Vagina (tissue), 2 donors: ENCODE measurements at places on chromosomes 16 and 17. TPM values are rescaled to one million over a fixed set of nuclear protein-coding genes. Genes with fewer than 3 reads are reported as not detected.

GRCh38 chr17:56815711-56816110 lies 18.0 kb downstream of the C17orf67 start:
- H3K27ac ChIP-seq, result no peak overlapping the region
- no peak for DNase-seq
- H3K27me3 ChIP-seq, result no peaks in the 10 kb centered on the region

- no peak for DNase-seq
- no peaks in the 10 kb centered on the region for H3K36me3 ChIP-seq
- H3K4me3 ChIP-seq, result no peak overlapping the region
- H3K27ac ChIP-seq, result no peak overlapping the region
These were observed 235.2 kb upstream of the CDH5 start for GRCh38 chr16:66131156-66131807.

RPAIN gene
- total RNA-seq, result 43.5 TPM

DNA sequence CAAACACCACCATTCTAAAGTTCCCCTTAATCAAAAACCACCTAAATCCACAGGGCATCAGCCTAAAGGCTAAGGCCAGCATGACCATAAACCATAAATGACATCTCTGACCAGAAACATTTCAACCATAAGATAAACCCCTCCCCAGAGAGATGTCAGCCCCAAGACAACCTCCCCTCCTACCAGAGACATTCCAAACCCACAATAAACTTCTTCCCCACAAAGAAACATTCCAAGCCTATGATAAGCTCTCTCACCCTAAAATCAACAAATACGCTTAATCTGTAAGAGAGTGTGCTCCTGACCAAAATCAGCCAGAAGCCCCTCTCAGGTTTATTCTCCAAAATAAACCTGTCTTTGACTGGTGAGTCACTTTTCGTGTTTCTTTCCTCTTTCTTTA lies 54.8 kb downstream of the SLFN5 start:
- H3K36me3 ChIP-seq, result no peaks in the 10 kb centered on the region
- no peak overlapping the region for H3K27ac ChIP-seq
- no peaks in the 10 kb centered on the region for H3K4me1 ChIP-seq
- no peak overlapping the region for H3K4me3 ChIP-seq

HIGD1B gene
- not detected for total RNA-seq

USP43 gene
- 5.6 TPM for total RNA-seq

IL17C gene
- not detected for total RNA-seq

DNA sequence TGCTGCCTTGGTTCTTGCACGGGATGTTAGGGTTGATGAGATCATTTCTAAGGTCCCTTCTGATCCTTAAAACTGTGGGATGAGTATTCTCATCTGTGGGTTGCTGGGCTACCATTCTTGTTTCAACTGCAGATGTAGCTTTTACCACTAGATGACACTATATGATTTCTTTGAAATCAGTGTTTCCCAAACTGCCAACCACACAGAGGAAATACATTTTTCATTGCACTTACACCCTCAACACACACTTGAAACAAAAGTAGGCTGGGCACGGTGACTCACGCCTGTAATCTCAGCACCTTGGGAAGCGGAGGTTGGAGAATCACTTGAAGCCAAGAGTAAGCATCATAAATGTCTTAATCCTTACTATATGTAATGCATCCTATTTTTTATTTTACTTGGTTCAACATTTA lies 15.3 kb downstream of the LCMT1 start:
- H3K4me3 ChIP-seq, result no peak overlapping the region
- no peak for DNase-seq
- H3K27me3 ChIP-seq, result no peaks in the 10 kb centered on the region
- no peak overlapping the region for H3K27ac ChIP-seq

NTN1 gene
- 4.7 TPM for total RNA-seq

GRCh38 chr17:17669580-17670235 lies 11.6 kb upstream of the RAI1 start:
- DNase-seq, result no peak
- H3K36me3 ChIP-seq, result no peaks in the 10 kb centered on the region
- H3K4me1 ChIP-seq, result no peaks in the 10 kb centered on the region
- no peak overlapping the region for H3K27ac ChIP-seq
- no peaks in the 10 kb centered on the region for H3K27me3 ChIP-seq
- H3K4me3 ChIP-seq, result no peak overlapping the region

DNA sequence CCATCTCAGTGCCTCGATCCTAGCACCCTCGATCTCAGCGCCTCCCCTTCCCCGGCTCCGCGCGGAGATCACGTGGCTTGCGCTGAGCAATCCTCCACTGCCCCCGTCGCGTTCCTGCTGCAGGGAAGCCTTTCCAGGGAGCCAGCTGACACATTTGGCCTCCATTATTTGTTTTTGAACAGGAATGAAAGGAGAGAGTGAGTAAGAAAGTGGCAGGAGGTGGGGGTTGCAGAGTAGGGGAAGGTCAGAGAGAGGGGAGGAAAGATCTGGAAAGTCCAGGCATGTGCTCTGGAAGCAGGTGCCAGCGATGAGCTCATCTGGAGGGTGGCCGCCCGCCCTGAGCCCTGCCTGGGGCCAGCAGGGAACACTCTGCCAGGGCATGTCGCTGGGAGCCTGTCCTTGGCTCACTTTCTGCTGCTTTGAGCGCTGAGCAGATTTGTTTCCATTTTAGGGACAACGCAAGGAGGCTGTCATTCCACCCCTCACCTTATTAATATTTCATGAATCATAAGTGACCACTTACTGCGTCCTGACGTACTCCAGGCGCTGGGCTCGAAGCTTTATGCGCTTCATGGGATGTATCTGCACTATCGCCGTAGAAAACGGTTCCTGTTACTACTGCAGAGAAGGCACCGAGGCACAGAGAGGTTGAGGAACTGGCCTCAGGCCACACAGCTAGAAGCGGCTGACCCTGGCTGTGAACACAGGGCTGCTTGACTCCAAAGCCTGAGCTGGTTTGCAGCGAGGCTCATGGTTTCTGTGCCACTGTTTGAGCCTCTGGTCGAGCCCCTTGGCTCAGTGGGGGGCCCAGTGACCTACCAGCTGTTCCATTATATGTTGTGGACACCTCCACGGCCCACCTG lies 283.1 kb downstream of the SEC14L1 start:
- no peak for DNase-seq
- peak overlapping the region; percentile 98 for H3K27ac ChIP-seq
- no peaks in the 10 kb centered on the region for H3K27me3 ChIP-seq
- H3K4me3 ChIP-seq, result no peak overlapping the region
- H3K36me3 ChIP-seq, result no peaks in the 10 kb centered on the region
- peaks cover 100% of the 10 kb centered on the region for H3K4me1 ChIP-seq

- H3K27me3 ChIP-seq, result no peaks in the 10 kb centered on the region
- H3K27ac ChIP-seq, result no peak overlapping the region
- no peak overlapping the region for H3K4me3 ChIP-seq
- H3K36me3 ChIP-seq, result no peaks in the 10 kb centered on the region
These were observed 8.1 kb upstream of the MRPL58 start for GRCh38 chr17:75004371-75004770.

- DNase-seq, result no peak
- no peaks in the 10 kb centered on the region for H3K27me3 ChIP-seq
- H3K27ac ChIP-seq, result peak overlapping the region; percentile 82
- H3K36me3 ChIP-seq, result no peaks in the 10 kb centered on the region
- no peak overlapping the region for H3K4me3 ChIP-seq
These were observed 20.3 kb downstream of the ANKRD40 start for GRCh38 chr17:50687200-50688066.

HES7 gene
- total RNA-seq, result not detected

DNA sequence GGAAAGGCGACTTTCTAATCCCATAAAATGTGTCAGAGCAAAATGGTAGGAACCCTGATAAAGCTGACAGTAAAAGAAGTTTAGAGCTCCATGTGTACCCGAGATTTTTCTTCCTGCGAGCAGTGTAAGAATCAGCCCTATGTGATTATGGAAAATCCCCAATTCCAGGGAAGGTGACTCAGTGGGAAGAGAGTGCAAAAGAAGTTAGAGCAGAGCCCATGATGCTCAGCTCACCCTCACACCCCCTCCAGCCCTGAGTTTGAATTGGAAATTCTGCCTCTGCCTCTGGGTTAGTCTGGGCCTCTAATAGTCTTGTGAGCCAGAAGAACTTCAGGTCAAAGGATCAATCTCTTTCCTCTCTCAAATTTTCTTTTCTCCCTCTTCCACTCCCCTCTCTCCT lies 12.5 kb downstream of the C17orf78 start:
- no peaks in the 10 kb centered on the region for H3K36me3 ChIP-seq
- H3K4me1 ChIP-seq, result no peaks in the 10 kb centered on the region
- no peak for DNase-seq
- H3K27me3 ChIP-seq, result no peaks in the 10 kb centered on the region

GRCh38 chr17:29214215-29215146 lies 32.2 kb upstream of the CRYBA1 start:
- no peak for DNase-seq
- H3K4me1 ChIP-seq, result peaks cover 4% of the 10 kb centered on the region
- H3K36me3 ChIP-seq, result no peaks in the 10 kb centered on the region

GRCh38 chr16:20803561-20804214 lies 2.6 kb downstream of the ERI2 start:
- no peaks in the 10 kb centered on the region for H3K27me3 ChIP-seq
- peaks cover 11% of the 10 kb centered on the region for H3K4me1 ChIP-seq
- no peak overlapping the region for H3K4me3 ChIP-seq
- DNase-seq, result no peak
- H3K27ac ChIP-seq, result no peak overlapping the region

DNA sequence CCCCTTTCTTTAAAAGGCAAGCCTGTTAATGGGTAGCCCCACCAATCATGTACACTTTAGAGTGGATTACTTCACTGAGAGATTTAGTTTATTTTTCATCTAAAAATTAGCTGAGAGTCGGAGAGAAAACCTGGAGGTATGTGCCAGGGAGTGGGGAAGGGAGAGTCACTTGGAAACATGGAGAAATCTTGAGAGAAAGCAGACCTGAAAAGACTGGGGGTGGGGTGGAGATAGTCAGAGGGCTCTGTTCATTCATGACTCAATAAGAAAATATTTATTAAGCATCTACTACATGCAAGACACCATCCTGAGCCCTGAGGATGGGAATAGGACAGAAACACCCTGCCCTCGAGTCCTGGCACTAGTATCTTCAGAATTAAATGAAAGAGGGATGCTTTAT lies 27.4 kb upstream of the RCVRN start:
- peaks cover 29% of the 10 kb centered on the region for H3K4me1 ChIP-seq
- H3K27ac ChIP-seq, result no peak overlapping the region
- H3K4me3 ChIP-seq, result no peak overlapping the region
- no peak for DNase-seq
- no peaks in the 10 kb centered on the region for H3K27me3 ChIP-seq

ICAM2 gene
- 55.7 TPM for total RNA-seq

- no peak for DNase-seq
- H3K27ac ChIP-seq, result no peak overlapping the region
- no peaks in the 10 kb centered on the region for H3K4me1 ChIP-seq
- no peak overlapping the region for H3K4me3 ChIP-seq
- H3K27me3 ChIP-seq, result no peaks in the 10 kb centered on the region
These were observed 1.0 kb downstream of the IL27 start for GRCh38 chr16:28505489-28506137.

NXPH3 gene
- 18.4 TPM for total RNA-seq

DNA sequence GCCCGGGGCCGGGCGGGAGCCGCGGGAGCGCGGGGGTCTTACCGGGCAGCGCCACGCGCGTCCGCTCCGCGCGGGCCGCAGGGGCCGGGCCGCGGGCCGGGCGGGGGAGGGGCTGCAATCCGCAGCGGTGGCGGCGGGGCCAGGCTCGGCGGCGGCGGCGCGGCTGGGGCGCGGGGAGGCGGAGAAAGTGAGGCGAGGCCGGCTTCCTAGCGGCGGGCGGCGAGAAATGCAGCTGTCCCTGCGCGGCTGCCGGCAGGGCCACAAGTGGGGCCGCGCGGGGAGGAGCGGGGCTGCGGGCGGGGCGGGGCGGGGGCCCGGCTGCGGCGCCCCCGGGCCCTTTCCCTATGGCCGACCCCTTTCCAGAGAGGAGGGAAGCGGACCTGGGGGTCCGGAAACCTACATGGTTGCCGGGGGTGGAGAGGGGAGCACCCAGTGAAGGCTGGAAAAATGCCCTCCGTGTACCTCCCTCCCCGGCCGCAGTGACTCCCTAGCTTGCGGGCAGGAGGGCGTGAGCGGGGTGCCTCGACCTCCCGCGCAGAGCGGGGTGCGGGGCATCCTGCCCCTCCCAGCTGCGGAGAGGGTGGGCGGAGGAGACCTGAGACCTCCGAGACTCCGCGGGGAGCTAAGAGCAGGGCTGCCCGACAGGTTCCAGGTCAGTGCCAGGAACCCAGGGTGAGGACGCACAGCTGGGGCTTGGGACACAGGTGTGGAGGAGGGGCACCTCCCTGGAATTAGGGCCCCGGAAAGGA lies at the start of gene CUEDC1:
CUEDC1 (minus strand) TSS at position 230 of the 749 bp plus-strand sequence. CDS start 69,848 bp downstream, outside the sequence.
- no peak for DNase-seq
- H3K4me1 ChIP-seq, result peaks cover 55% of the 10 kb centered on the region
- peak within 1 kb of the TSS; percentile 99 for H3K27ac ChIP-seq
- H3K36me3 ChIP-seq, result no peaks in the 10 kb centered on the region

CX3CL1 gene
- total RNA-seq, result 24.8 TPM

ACBD4 gene
- total RNA-seq, result 18.9 TPM

DNA sequence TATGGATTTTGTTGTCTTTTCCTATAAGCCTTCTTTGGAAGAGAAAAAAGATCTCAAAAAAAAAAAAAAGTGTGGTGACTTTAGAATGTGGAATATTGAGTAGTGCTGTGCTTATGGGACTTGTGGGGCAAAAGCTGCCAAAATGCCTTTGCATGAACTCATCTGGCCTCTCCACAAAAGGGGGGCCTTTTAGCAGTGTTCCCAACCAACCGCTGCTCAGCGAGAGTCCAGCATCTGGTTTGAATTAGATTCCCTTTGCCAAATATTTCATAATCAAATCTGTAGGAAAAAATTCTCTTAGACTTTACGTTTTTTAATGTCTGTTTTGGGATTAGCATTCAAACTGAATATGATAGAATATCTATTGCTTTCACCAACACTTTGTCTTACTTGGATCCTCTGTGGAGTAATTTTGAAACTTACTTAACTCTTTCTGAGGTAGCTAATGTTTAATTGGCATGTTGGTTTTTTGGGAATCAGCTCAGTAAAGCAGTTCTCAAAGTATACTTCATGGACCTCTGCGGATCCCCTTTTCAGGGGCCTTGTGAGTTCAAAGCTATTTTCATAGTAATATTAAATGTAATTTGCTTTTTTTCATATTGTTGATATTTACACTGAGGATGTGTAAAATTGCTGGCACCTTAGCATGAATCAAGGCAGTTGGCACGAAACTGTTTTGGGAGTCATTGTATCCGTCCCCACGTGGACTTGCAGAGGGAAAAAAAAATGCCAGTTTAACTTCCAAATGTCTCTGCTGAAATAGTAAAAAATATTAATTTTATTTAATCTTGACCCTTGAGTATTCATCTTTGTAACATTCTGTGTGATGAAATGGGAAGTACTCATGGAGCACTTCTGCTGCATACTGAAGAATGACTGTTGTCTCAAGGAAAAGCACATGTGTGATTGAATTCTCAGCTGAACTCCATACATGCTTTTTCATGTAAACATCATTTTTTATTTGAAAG lies 34.7 kb upstream of the VPS4A start:
- H3K4me3 ChIP-seq, result no peak overlapping the region
- peak overlapping the region; percentile 70 for H3K27ac ChIP-seq
- no peaks in the 10 kb centered on the region for H3K27me3 ChIP-seq
- H3K36me3 ChIP-seq, result no peaks in the 10 kb centered on the region
- no peak for DNase-seq

GRCh38 chr17:83204230-83204725 lies 124.9 kb downstream of the METRNL start:
- H3K4me1 ChIP-seq, result peaks cover 52% of the 10 kb centered on the region
- H3K27me3 ChIP-seq, result no peaks in the 10 kb centered on the region
- no peaks in the 10 kb centered on the region for H3K36me3 ChIP-seq
- H3K27ac ChIP-seq, result peak overlapping the region; percentile 95

PRSS8 gene
- total RNA-seq, result 26.0 TPM

CRHR1 gene
- 4.2 TPM for total RNA-seq
